ENCODE measurements at places on chromosomes 3 and 15.

DNA sequence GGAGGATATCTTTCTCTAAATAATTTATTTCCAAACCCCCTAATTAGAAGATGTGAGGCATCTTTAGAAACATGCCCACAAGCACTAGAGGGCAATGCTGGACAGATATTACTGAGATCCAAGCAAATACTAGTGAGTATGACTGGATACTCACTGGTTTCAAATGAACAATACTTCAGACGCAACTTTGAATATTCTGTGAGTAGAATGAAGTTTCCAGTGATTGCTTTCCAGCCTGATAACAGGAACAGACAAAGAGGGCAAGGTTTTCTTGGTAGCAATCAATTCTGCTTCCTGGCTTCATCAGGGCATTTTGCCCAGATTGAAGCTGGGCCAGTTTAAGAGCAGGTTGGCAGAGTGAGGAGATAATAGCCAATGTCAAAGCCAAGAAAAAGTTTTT lies 442.6 kb upstream of the PDZRN3 start:
- no peak for DNase-seq

DNA sequence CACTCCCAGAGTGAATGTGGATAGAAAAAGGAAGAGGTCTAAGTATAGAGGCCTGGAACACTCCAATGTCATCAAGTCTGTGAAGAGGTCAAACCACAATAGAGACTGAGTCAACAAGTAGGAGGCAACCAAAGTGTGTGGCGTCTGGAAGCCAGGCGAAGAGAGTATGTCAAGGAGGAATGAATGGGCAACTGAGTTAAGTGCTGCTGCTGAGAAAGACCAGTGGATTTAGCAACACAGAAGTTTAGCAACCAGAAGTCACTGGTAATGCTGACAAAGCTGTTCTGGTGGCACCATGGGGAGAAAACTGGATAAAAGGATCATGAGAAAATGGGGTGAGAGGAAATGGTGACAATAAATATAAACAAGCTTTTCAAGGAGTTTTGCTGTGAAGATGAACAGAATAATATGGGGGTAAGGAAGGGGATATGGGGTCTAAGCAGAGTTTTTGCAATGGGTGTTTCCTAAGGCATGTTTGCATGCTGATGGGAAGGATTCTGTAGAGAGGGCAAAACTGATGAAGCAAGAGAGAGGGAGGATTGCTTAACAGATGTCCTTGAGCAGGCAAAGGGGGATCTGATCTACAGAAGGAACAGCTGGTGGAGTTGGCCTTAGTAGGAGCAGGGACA lies 38.4 kb downstream of the PCOLCE2 start:
- DNase-seq: no peak

DNA sequence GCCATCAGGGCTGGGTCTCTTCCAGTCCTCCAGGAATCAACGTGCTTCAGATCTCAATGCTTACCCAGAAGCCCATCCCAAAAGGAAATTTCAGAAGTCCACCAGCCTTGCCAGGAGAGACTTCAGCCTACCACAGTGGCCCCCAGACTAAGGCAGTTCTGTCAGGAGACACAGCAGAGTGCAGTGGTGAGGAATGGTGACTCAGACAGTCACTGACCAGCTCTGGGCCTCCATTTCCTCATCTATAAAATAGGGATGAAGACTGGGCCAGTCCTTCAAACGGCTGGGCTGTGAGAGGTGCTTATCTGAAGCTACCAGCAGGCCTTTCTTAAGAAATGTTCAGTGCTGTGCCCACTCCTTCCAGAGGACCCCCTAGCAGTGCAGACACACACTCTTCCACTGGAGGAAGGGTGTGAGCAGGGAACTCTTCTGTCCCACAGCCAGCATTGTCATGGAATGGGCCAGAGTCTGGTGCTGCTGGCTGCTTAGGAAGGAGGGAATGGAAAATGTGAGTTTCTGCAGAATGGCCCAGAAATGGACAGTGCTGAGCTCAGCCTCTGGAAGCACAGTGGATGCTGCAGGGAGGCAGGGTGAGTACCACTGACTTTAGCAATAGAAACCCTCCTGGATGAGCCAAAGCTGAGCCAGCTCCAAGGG lies 41.6 kb upstream of the DUSP7 start:
- no peak for DNase-seq

DNA sequence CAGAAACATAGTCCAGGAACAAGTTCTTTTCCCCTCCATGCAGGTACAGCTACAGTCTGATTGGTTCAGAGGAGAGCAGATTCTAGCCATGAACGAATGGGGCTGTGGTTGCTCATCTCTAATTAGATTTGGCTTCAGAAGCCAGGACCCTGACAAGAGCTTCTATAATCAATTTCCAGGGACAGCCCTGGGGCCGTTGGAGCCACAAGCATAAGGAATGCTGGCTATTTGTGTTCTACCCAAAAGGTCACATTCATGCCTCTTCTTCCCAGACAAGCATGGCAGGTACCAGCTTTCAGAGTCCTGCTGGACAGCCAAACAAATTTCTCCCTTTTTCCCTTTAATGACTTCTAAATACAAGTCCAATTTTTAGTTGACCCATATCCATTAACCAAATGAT lies 215.5 kb upstream of the LRTM1 start:
- no peak for DNase-seq

- no peak for DNase-seq
Measured at GRCh38 chr3:136856665-136857064, 5.3 kb upstream of the NCK1 start.

DNA sequence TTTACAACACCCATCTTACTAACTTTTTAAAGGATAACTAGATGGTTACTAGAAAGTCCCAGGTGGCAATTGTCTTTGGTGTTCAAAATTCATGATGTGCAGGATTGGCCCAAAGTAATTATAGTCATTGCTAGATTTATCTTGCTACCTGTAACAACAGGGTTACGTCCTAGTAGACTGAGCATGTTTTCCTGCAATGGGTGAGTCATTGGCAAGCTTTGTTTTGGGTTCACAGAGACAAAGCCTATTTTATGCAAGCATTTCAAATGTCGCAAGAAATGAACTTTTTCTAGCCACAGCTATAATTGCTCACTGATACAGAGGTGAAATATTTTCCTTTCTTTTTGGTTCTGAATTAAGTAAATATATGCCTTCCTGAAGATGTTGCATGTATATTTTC lies 267.6 kb downstream of the AGBL1 start:
- no peak for DNase-seq
